Activated naive CD4-positive, alpha-beta T cell treated with anti-CD3 and anti-CD28 coated beads, Interleukin-2, amount 10 ng/mL, durations not matched to agents 7 days and 5 days (primary cell): ENCODE measurements at places on chromosomes 11 and 22.

- peak; percentile 60 for DNase-seq
Measured at GRCh38 chr22:39920134-39920743, 19.4 kb downstream of the GRAP2 start.

DNA sequence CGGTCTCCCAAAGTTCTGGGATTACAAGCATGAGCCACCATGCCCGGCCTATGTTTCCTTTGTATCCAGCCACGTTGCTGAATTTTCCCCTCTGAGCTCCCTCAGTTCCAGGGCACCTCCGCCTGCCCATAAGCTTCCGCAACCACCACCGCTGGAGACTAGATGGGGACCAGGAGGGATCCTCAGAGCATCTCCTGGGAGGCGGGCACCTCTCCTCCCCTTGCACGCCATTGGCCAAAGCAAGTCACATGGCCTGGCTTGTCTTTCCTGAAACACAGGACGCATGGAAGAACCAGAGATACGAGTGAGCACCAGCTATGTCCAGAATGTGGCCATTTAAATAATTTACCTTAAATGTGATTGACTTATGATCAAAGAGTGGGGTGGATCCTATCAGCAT lies 388.3 kb downstream of the BRD1 start:
- no peak for DNase-seq

DNA sequence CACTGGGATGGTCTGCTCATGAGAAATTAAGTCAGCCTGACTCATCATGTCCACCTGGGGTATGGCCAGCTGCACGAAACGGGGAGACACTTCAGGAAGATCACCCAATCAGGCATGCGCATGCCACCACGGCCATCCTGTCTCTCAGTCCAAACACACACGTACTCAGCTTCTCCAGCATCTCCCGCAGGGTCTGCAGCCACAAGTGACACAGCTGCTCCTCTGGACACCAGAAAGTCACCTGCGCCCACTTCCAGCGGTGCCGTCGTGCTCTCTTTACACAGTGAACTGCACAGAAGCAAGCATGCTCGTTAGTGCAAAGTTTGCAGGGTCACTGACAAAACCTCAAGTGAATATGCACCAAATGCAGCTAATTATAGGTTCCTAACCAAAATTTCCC lies 18.1 kb downstream of the CERK start:
- no peak for DNase-seq

- DNase-seq, result no peak
Measured at GRCh38 chr11:119891055-119891768, 162.2 kb upstream of the NECTIN1 start.

DNA sequence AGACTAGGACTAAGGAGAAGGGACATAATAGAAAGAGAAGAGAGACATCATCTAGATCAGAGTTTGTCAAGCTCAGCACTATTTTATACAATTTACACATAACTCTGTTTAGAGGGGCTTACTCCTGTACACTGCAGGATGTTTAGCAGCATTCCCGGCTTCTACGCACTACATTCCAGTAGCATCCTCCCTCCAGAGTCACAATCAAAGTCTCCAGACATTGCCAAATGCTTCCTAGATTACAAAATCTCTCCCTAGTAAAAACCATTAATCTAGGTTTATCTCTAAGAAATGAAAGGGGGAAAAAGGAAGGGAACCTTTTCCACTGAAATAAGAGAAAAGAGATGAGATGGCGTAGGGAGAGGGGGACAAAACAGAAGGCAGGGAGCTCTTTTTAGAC lies 4.0 kb downstream of the USP28 start:
- DNase-seq, result no peak

- DNase-seq, result no peak
Measured at GRCh38 chr11:64741375-64742086, 2.4 kb downstream of the RASGRP2 start.

DNA sequence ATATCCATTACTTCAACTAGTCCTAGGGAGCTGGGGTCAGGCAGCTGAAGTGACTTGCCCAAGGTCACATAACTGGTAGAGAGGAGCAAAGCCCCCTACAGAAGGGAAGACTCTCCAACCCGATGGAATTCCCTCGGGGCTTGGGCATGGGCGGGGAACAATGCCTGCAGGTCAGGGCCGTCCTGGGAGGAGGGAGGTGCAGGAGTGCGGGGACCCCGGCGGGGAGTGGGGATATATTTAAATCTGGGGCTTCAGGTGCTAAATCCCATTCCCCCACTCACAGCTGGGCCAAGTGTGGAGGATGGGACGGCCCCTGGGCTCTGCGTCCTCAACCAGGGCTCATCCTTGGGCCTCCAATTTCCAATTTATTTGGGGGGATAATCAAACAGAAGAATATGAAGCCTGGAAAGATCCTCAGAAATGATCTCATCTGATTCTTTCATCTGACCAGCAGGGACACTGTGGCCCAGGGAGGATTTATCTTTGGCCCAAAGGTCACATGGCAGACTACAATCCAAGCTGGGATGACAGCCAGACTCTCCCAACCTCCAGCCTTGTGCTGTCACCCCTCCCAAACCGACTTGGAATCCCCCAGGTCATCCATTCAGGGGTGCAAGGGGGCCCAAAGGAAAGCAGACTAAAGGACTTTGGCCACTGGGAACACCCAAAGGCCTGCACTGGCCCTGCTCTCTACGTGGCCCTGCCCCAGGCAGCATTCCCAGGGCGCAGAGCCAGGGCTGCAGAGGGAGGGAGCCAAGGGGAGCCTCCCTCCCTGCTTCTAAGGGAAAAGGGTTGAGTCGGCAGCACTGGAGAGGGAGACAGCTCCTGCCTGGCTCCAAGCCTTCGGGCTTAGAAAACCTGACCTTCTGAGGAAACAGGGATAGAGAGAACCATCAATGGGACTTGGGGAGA lies 8.7 kb upstream of the C1QTNF6 start:
- no peak for DNase-seq

GRCh38 chr22:17400305-17400704 lies 31.0 kb downstream of the CECR2 start:
- DNase-seq, result no peak

DNA sequence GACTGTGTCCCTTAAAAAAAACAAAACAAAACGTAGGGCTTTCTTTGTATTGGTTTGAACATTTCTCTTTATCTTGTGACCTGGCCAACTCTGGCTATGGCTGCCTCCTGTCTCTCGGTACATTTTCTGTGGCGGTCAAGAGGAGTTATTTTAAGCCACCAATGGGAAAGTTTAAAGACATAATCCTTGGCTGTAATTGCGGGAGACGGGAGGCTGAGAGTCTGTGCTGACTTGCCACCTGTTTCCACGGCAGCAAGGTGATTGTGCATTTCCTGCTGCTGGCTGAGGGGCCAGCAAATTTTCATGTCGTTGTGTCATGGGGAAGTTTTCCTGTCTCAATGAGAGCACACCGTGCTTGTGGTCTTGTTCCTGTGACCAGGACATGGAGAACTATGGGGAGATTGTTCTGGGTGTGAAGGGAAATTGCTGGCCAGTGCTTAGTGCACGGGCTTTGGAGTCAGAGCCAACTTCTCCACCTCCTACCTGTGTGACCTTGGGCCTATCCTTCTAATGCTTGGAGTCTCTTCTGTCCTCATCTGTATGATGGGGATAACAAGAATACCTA lies 11.0 kb downstream of the PTPRJ start:
- peak; percentile 40 for DNase-seq

DNA sequence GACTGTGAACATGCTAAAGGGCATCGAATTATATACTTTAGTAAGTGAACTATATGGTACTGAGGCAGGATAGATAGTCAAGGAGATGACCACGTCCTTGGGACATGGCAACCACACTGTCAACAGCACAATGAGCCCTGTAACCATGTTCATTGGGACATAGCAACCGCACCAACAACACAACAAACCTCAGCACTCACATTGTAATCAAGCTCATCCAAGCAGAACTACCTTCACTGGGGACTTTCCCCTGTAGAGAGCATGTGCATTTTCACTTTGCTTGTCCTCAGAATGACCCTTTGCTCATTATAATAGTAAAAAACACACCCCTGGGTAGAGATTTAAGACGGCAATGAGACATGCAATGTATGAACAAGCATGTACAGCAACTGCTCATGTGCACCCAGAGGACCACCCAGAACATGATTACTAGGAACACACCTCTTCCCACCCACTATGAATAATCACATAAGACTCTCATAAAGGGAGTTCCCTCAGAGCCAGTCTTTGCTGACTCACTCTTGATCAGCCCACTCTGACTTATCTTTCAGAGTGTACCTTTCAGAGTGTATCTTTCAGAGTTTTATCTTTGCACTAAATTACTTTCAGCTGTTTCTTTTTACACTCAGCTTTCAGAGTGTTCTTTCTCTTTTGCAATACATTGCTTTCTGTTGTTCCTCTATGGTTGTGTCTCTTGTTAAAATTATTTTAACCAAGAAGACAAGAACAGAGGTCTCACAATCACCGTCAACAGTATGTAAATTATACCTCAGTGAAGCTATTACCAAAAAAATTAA lies 4.1 kb upstream of the PLAAT2 start:
- peak; percentile 72 for DNase-seq

DNA sequence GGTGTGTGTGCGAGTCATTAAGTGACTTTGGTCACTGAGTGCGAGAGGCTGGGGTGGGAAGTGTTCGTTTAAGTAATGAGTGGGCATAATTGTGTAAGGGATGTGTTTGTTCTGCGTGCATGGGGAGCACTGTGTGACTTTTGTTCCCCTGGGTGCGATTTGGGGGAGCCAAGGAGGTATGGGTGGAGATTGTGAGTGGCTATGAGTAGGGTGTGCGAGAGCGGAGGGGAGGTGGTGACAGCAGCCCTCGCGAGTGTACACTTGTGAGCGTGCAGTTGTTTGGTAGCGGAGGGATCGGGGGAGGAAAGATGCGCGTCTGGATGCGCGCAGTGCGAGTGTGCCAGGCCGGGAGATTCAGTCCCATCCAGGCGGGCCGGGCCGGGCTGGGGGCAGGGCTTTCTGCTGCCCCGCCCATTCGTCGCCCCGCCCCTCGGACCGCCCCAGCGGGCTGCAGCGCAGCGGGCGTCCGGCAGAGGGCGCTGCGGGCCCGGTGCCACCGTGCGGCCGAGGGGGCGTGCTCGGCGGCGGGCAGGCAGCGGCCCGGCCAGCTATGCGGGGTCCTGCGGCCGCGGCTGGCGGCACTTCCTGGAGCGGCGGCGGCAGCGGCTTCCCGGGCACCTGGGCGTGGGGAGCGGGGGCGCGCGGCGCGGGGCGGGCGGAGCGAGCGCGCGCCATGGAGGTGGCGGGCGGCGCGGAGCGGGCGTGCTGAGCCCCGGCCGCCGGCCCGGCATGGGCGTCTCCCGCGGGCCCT lies at the start of gene DGKZ:
TSS of gene DGKZ (plus strand) at position 578 of the 751 bp plus-strand sequence. CDS start 197 bp downstream, outside the sequence.
- peak; percentile 88 for DNase-seq

DNA sequence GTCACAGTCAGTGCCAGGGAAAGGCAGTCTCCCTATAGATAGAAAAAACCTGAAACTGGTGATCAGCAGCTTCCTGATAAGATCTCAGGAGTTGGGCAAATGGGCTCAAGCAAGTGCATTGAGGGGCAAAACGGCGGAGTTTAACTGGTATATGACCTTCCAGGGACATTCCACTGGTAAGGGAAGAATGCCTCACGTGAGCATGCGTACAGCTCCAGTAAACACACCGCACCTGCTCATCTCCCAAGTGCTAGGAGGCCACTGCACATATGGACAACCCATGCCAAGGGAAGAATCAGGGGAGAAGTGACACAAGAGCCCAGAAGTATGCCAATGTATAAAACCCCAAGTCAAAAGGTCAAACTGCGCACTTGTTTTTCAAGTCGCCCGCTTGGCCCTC lies 11.6 kb downstream of the HEPHL1 start:
- no peak for DNase-seq
